ENCODE measurements at places on chromosomes 12 and 14.

DNA sequence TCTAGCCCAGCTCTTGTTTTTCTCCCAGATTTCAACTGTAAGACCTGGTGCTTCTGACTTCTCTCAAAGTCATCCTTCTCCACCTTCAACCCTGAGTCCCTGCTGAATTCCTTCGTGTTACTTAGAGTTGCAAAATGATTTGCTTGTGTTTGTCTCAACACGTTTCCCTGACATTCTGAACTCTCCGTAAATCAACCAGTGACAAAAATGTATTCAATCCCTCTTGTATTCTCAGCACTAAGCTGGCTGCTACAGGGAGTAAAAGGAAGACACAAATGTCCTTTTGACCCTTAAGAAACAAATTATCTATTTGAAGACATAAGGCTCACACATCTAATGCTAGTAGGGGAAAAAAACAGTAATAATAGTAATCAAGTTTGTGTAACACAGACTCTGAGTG lies 514.0 kb upstream of the TMPO start:
- DNase-seq: no peak

GRCh38 chr14:95770777-95771176 lies 56.9 kb upstream of the TCL1A start:
- DNase-seq: no peak

- no peak for DNase-seq
Measured at GRCh38 chr12:98751580-98752115, 106.6 kb downstream of the APAF1 start.

GRCh38 chr12:131147894-131148293 lies 194.2 kb downstream of the ADGRD1 start:
- no peak for DNase-seq

DNA sequence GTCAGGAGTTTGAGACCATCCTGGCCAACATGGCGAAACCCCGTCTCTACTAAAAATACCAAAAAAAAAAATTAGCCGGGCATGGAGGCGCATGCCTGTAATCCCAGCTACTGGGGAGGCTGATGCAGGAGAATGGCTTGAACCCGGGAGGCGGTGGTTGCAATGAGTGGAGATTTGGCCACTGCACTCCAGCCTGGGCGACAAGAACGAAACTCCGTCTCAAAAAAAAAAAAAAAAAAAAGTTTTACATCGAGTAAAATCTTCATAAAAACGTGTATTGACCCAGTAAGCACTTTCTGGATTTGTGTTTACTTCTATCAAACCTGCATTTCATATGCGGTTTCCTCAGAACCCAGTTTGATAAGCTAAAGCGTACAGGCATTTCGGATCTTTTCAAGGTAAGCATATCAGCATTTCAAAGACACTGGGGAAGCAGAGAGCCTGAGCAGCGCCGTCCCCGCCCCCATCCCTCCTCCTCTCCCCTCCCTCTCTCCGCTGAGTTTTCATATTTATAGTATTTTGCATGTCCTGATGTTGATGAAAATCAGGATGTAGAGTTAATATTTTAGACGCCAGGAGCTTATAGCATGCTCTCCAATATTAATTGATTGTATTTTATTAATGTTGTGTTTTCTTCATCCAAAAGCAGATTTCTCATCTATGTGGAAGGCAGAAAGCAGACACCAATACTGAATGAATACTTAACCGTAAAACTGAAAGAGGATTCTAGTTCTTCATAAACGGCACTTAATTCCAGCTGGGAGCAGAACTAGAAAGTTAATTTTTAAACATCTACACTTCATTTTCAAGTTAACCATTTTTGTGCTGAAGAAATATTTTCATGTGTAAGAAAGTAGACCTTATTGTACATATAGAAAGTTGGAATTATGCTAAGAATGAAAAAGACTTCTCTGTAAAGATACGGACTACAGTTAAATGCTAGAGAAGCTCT lies 9.2 kb upstream of the HIP1R start:
- DNase-seq: no peak

GRCh38 chr14:54769951-54770863 lies 132.4 kb downstream of the GCH1 start:
- DNase-seq: no peak

- DNase-seq: no peak
Measured at GRCh38 chr14:33855672-33856071, 95.2 kb downstream of the EGLN3 start.
